ENCODE measurements at places on chromosomes 3 and 15. TPM values are rescaled to one million over a fixed set of nuclear protein-coding genes. Genes with fewer than 3 reads are reported as not detected.

GRCh38 chr3:100008081-100008698, 106.1 kb downstream of the FILIP1L start:
- no peak for DNase-seq

- no peak for DNase-seq
Observed at GRCh38 chr3:66383998-66384745, 116.7 kb downstream of the LRIG1 start.

The SUSD5 gene
- 7.1 TPM for total RNA-seq

DNA sequence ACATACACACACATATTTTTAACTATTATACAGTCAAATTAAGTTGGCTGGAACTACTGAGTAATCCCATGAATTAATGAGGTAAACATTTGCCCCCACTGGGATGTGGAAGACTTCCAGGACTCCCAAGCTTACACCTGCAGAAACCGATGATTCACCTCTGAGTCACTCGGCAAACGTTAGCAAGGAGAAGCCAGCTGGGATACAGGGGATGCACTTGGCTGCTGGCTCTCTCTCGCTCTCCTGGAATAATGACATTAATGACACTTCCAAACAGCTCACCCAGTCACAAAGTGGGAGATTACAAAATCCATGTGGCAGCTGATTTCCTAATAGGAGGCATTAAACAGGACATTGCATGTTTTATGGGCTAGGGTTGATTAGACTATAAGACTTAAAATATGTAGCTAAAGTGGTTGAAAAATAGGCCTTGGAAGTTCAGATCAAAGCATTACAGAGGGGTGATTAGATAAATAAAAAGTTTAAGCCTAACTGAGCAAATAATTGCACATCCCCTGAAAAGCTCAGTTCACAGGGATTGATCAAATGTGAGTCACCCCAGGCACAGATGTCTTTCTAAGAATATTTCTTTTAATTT, 500.9 kb downstream of the SOX2 start:
- DNase-seq = no peak

GRCh38 chr3:118227191-118227590, 807.5 kb downstream of the IGSF11 start:
- DNase-seq = no peak

DNA sequence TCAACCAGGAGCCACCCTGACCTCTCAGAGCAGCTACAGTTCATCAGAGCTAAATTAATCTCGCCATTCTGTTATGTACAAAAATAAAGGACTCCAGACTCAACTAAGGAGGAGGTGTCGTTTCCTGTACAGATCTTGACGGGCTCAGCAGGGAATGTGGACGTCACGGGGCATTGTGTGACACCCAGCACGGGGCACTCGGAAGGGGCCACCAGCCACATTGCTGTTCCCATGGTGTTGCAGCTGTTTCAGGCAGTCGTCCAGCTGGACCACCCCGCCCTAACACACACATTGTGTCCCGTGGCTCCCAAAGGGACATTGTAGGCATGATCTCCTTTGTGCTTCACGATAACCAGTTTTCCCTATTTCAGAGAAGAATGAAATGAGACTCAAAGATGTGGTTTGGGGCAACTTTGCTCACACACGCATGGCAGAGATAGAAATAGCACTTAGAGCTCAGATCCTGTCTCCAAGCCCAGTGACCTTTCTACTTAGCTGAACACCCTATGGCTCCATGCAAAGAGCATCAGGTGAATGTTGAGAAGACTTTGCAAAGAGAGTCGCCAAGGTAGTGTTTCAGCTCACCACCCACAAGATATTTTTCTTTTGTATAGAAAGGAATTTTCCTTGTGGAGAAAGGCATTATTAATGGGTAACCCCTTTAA, 5.5 kb downstream of the SSUH2 start:
- DNase-seq = no peak

The CKMT1B gene
- total RNA-seq = 3.8 TPM

DNA sequence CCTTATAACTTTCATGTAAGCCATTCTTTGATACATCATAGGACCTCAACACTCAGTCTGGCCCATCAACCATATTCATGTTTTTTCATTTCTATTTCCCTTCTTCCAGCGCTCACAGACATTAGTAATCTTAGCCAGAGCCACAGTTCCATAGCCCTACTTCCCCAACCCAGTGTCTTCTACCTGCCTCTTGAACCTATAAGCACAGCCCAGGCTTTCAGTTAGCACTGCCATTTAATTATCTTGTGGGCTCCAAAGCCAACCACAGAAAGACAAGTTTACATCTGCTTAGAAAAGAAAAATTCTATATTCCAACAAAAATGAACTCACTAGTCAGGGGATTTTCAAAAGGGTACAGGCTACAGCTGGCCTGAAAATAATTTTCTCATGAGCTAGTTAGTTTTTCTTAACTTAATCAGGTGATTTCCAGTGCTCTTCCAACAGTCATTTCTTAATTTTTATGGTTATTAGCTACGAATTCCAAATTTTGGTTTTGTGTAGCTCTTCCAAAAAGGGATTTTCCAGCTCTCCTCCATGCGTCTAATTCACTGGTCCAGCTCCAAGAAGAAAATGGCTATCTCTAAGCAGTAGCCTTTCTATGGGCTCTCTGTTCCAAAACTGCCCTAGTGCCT, 13.7 kb downstream of the CD200 start:
- no peak for DNase-seq

DNA sequence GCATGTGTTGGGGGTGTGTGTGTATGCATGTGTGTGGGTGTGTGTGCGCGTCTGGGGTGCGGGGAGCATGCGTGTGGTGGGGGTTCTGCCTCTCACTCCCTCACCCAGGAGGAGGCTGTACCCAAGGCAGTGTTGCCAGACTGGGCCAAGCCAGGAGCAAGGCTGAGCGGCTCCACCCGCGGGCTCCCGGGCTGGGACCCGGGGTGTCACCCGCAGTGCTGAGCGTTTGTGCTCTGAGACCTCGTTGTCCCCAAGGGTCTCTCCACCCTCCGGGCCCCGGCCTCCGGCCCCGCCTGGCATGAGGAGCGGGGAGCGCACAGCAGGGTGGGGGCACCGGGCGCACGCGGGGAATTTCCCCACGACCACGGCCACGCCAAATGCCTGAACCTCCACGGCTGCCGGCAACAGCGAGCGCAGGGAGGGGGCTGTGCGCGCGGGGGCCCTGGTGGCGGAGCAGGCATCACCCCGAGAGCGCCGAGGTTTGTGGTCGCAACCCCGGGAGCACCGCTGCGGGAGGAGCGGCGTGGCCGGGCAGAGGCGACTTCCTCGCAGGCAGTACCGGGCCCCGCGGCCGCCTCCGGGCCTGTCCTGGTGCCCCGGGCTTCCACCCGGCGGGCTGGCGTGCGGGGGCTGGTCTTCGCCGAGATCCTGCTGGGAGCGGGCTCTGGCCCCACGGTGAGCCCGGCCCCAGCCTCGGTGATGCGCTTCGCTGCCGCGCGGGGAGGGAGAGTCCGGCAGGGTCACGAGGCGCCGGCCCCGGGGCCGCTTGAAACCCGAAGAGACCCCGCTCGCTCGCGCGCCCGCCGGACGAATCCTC, 7.4 kb upstream of the OCA2 start:
- DNase-seq = peak; percentile 43

The ACKR2 gene
- total RNA-seq = 0.15 TPM

The PSTPIP1 gene
- not detected for total RNA-seq

The GTPBP8 gene
- total RNA-seq = 34.0 TPM

DNA sequence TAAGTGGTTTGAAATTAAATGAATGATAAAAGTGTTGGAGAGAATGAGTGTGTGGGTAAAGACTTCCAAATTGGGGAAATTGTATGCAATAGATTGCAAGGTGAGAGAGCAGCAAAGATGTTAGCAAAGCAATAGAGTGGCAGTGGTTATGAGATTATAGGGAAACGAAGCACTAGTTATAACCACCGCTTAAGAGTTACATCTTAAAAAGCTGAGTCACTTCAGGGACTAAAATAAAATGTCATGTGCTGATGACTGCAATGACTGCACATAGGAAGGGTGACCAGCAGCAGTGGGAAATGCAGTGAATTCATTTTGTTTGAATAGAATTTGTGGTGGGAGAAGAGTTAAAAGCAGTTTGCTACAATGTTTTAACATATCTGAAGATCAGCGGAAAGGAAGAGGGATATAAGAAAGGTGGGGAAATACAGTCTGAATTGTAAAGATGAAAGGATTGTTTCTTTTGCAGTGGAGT, 127.3 kb downstream of the RAP2B start:
- peak; percentile 6 for DNase-seq

- DNase-seq = peak; percentile 85
Observed at GRCh38 chr3:73813291-73813690, 188.6 kb upstream of the PDZRN3 start.

GRCh38 chr3:64291345-64291744, 66.1 kb upstream of the PRICKLE2 start:
- DNase-seq = no peak

DNA sequence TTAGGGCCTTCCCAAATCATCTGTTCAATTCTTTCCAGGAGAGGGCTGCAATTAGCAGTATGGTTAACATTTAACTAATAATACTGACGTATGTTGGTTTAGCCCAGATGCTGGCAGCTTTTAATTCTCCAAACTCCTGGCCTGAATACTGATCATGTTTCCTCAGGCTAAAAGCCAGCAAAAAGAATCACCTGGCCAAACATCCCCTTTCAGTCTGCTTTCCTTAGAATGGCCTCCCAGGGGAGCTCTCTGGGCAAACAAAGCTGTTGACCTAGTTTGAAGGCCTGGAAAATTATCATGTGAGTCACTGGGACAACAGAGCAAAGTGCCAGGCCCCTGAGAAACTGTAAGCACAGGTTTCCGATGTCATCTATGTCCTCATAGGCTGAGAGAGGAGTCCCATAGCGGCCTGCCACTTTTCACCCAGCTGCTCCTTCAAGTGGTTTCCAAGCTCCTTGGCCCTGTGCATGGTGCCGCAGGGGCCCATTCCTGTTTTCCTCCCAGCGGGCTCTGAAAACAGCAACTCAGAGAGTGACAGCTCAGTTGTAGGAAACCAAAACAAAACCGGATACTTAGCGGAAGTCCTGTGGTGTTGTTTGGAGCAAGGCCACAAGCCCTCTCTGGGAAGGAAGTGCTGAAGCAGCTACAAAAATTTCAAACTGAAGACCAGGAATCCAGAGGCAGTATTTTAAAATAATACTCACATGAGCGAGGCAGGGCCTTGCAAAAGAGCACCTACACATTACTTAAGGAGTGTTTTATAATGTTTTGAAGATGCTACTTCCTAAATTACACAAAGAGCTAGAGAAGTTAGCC, 36.5 kb upstream of the RAB11A start:
- DNase-seq = peak; percentile 71

The GRK7 gene
- not detected for total RNA-seq

The C2CD4A gene
- not detected for total RNA-seq

DNA sequence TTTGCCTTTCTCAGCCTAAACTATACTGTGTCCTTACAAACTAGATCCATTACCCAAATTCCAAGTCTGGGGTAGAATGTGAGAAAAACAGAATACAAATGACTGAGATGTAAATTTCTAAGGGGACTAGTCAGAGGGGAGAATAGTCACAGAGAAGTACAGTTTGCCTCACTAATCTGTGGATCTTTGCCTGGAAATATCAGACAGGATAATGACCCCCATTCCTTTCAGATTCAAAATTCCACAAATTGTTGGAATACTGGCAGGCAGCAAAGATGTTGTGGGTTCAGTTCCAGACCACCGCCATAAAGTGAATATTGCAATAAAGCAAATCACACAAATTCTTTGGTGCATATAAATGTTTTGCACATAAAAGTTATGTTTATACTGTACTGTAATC, 762.8 kb upstream of the NR2F2 start:
- no peak for DNase-seq
